ENCODE measurements at places on chromosomes 2 and 18.

DNA sequence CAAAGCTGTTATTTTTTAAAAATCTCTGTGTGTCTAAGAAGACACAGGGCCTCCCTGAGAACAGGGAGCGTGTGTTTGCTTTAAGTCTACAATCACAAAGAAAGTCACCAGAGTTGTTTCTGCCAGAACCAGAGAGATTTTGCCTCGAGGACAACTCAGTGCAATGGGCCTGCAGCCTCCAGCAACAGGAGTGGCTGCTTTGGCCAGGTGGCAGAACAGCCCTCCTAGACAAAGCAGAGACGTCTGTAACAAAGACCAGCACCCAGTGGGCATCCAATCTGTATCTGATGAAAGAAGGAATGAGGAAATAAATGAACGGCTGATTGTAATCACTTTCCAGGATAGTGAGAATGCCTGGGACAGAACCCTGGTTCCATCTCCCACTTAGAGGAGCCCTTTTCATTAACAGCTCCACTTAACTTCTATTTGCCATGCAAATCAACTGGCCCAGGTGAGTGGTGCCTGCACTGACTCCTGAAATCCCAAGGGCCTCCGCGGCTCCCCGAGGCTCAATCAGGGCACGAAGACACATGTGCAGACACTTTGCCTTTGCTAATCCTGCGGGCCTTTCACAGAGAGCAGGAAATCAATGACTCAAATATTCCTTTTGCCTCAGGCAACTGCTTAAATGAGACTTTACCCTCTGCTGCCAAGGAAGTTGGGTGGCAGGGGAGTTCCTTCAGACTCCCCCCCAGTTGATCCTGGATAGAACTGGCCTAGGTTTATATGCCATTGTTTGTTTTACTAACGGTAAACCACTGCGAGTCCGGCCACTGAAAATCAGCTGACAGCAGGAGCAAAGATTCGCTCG, 146.5 kb downstream of the CABLES1 start:
- DNase-seq, result peak; percentile 46

GRCh38 chr2:9212010-9212635, 5.5 kb downstream of the ASAP2 start:
- no peak for DNase-seq

DNA sequence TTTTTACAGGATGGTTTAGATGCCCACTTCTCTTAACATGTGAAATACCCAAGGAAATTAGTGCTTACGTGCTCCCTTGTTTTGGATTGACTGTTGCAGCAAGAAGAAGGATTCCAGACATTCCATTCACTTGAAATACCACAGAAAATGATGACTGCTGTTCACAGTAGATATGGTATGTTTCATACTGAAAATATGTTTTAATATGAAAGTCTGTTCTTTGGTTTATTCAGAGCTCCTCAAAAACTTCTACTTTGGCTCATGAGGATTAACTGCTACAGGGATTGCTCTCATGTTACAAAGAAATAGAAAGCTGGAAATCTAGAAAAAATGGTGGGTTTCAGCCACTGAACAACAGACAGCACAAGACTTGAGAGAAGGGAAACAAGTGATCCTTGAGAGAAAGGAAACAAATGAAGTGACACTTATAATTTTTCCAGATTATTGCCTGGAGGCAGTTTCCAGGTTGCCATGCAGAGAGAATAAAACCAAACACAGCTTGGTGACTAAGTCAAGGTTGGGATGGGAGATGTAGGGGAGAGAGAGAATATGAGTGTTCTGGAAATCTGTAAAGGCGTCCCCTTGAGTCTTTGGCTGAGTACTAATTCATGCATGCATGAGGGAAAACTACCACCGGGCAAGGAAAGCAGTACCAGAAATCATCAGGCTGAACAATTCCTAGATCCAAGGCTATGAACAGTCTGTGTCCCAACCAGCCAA, 348.1 kb downstream of the CLIP4 start:
- DNase-seq, result no peak

- DNase-seq, result no peak
These were observed 12.0 kb downstream of the DYSF start for GRCh38 chr2:71465356-71465755.

GRCh38 chr2:205715831-205716525, 33.7 kb downstream of the NRP2 start:
- DNase-seq, result no peak

GRCh38 chr2:73925033-73925704, 1.5 kb upstream of the DGUOK start:
- DNase-seq, result no peak

DNA sequence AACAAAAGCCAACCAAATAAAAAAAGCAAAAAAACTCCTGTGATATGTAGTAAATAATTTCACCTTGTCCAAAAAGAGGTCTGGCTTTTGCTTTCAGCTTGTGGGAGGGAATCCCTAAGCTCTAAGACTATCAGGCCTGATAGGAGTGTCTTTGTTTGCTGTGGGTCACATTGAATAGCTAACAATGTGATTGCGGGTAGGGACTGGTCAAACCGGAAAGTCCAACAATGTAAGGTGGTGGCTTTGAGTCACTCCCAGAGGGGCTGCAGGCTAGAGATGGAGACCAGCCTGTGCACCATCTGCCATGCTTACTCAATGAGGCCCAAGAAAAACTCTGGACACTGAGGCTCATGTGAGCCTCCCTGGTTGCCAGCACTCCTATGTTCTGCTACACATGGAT, 192.9 kb downstream of the TFCP2L1 start:
- DNase-seq, result no peak

- no peak for DNase-seq
These were observed 438.0 kb upstream of the ID2 start for GRCh38 chr2:8243748-8244400.

GRCh38 chr2:287911-288757, at the start of gene ALKAL2:
ALKAL2 (minus strand) TSS chr2:288091; CDS start chr2:287835, 256 bp downstream.
- DNase-seq, result peak; percentile 59

GRCh38 chr2:112566104-112566503, 18.3 kb upstream of the CHCHD5 start:
- no peak for DNase-seq

DNA sequence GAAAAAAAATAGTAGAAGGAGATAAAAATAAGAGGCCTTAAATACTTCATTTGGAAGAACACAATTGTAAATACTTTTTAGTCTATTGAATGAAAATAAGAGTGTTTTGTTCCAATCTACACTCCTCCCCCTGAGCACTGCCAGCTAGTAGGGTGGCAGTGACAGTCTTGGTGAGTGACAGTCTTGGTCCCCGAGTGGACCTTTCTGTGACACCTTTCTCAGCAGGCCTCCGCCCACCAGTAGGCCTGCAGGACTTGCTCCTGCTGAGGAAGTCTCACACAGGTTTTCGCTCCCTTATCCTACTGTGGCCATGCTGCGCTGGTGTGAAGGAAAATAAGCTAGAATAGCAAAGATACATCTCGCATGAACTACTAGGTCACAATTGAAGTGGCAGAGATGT, 666.8 kb downstream of the NR4A2 start:
- no peak for DNase-seq

DNA sequence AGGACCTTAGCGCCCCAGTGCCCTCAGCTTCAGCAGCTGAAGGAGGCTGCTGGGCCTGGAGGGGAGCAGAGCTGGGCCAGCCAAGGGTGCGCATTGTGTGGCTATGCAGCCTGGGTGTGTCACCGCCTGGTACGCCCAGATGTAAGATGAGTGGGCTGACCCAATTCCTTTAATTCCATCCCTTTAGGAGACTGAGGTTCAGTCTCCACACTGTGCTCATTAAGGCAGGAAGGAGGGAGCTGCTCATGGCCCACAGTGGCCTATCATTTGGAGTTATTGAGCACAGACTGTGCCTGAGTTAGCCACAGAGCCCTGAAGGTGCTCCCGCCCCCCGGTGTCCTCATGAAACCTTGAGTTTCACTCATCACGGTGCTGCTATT, 194.1 kb upstream of the GLI2 start:
- no peak for DNase-seq

DNA sequence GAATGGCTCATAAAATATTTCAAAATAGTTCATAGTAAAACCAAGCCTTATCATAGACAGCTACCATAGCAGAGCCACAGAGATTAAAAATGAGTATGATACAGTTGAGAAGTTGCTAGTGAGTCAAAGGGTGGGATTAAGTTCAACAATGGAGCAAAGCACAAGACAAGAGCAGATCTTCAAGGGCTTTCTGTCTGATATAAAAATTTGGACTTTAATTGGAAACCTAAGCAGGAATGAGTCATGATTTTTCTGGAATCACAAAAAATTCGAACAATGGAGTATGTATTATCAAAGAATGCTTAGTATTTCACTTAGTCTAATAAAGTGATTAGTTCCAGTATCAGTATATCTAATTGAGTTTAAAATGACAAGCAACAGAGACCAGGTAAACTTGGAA, 487.3 kb upstream of the NETO1 start:
- no peak for DNase-seq

GRCh38 chr2:1642993-1643619, 101.2 kb downstream of the PXDN start:
- DNase-seq, result no peak

GRCh38 chr2:75605770-75606529, 40.6 kb upstream of the MRPL19 start:
- DNase-seq, result no peak

- peak; percentile 41 for DNase-seq
These were observed 111.0 kb downstream of the KCNF1 start for GRCh38 chr2:11022591-11023273.

DNA sequence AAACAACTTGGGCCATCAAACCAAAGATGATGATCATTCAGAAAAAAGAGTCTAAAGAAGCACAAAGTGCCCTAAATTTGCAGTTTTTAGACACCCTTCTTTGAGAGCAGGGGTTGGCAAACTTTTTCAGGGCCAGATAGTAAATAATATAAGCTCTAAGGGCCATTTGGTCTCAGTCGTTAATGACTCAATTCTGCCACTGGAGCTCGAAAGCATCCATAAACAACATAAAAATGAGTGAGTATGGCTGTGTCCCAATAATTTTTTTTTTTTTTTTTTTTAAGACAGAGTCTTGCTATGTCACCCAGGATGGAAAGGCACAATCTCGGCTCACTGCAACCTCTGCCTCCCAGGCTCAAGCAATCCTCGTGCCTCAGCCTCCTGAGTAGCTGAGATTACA, 152.3 kb downstream of the DTNB start:
- no peak for DNase-seq

DNA sequence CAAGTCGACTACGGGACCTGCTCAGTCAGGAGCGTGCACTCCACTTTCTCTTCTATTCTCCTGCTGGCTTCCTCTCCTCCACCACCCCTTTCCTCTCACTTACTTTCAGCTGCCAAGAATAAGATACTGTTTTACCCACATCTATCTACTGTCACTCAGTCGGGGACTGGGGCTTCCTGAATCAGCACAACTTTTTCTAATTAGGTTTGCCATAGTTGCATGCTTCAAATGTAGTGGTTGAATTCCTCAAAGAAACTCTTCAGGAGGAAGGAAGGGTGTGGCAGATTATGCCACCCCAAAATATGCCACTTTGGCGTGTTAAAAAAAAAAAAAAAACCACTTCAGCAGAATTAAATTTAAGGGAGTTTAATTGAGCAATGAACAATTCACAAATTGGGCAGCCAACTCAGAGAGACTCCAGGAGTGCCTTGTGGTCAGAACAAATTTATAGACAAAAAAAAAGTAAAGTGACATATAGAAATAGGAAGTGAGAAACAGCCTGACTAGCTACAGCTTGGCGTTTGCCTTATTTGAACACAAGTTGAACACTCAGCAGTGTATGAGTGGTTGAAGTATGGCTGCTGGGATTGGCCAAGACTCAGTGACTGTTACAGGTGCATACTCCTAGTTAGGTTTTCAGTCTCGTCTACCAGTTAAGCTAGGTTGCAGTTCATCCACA, 32.5 kb upstream of the RMDN2 start:
- DNase-seq, result no peak

- DNase-seq, result no peak
These were observed 72.2 kb downstream of the DSC3 start for GRCh38 chr18:30970196-30970816.

DNA sequence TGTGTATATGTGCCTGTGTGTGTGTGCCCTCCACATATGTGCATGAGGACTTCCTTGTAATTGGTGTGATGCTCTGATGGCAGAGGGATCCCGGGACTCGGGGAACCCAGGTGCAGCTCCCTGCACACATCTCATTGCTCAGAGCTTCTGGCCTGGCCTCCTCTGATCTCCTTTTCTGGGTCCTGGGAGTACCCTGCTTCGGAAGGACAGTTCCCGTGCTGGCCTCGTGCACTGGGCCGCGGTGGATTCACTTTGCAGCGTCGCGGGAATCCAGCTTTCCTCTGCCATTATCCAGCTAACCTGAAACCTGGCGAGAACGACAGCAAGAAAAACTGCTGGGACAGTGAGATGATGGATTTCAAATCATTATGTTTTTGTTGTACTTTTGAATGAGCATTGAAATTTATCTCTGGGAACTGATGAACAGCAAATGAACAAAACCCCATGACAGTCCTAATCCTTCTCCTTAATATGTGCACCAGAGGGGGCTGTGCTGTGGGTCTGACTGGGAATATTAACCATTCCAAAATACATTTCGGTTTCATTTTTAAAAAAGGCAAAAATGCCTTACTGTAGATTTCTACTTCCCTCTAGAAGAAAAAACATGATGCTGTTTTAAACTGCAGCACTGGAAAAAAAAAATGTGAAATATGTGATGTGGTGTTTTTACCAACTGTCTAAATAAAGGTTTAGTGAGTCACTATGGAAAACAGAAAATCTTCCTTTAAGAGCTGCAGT, 78.2 kb downstream of the PTGR3 start:
- peak; percentile 41 for DNase-seq

DNA sequence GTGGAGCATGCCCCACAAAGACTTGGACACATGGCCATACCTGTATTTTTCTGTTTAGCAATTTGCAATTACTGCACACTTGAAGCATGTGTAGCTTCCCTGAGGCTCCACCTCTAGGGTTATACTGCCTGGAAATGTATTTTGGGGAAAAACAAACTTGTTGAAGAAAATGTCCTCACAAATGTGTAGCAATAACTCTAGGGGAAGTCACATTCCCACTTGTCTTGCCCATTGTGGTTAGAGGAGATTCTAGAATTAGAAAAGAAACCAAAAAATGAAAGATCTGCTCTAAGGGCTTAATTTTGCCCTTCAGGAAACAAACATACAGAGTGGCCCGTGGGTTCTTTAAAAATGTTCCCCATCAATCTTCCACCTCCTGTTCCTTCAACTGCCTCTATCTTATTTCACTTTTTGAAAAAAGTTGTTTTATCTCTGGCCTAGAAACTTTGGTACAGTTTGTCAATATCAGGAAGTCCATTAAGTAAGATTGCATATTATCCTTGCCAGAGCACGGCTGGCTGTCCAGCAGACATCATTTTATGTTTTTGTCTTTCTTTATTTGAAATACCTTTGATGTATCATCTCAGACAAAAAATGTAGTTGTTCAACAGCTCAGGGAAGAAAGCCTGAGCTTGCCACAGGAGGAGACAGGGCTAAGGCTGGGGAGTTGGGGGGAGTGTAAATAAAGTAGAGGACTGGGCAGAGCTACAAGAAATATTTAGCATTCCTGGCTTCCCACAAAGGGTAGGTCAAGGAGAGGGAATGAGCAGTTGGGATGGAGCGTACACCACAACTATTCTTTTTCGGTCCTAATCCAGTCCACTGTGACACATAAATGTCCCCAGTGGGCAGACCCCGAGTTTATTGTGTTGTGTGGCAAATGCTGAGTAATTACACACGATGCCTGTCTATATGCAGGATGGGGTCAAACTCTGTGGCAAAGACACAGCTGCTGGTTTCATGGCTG, 96.8 kb upstream of the CDC42EP3 start:
- no peak for DNase-seq

GRCh38 chr2:153100151-153100550, 378.4 kb downstream of the RPRM start:
- DNase-seq, result no peak

- DNase-seq, result no peak
These were observed 362.6 kb upstream of the ID2 start for GRCh38 chr2:8319219-8319618.
